Fibroblast of skin of right quadriceps (primary cell): ENCODE measurements at places on chromosomes 6 and 20.

- DNase-seq: peak; percentile 70
Observed at GRCh38 chr6:149864578-149865535, 698 bp upstream of the LRP11 start.

GRCh38 chr6:167290786-167291622 lies at the start of gene UNC93A:
TSS of gene UNC93A (plus strand) at chr6:167291315. CDS start at chr6:167291490, 175 bp downstream.
- no peak for DNase-seq

GRCh38 chr20:51902933-51903332 lies 100.6 kb upstream of the SALL4 start:
- no peak for DNase-seq

GRCh38 chr6:7241160-7241559 lies 71.8 kb downstream of the SSR1 start:
- DNase-seq: no peak

- DNase-seq: peak; percentile 5
Observed at GRCh38 chr6:119348096-119348747, 1.3 kb downstream of the MAN1A1 start.

- DNase-seq: peak; percentile 22
Observed at GRCh38 chr6:160337301-160337700, 10.9 kb upstream of the SLC22A3 start.

GRCh38 chr6:160309718-160310117 lies 38.5 kb upstream of the SLC22A3 start:
- no peak for DNase-seq
